ENCODE measurements at places on chromosomes 5 and 9. TPM values are rescaled to one million over a fixed set of nuclear protein-coding genes. Genes with fewer than 3 reads are reported as not detected.

SUSD3 gene
- 13.8 TPM for total RNA-seq

GOLGA1 gene
- total RNA-seq = 15.9 TPM

STK32A gene
- total RNA-seq = 0.97 TPM

PTGER4 gene
- total RNA-seq = 6.7 TPM

FAM151B gene
- 5.0 TPM for total RNA-seq

PCDHA5 gene
- 2.3 TPM for total RNA-seq

ARID3C gene
- not detected for total RNA-seq

CETN3 gene
- total RNA-seq = 40.5 TPM

Measured in uterus (tissue), 4 donors.